Right atrium auricular region (tissue), 2 donors: ENCODE measurements at places on chromosomes 1 and 21. TPM values are rescaled to one million over a fixed set of nuclear protein-coding genes. Genes with fewer than 3 reads are reported as not detected.

RGS8 gene
- not detected for total RNA-seq

LINGO4 gene
- 0.20 TPM for total RNA-seq

AUNIP gene
- total RNA-seq, result not detected

PARS2 gene
- total RNA-seq, result 3.9 TPM

CD1E gene
- 0.39 TPM for total RNA-seq

- H3K27ac ChIP-seq, result no peak overlapping the region
- no peaks in the 10 kb centered on the region for H3K4me1 ChIP-seq
- no peaks in the 10 kb centered on the region for H3K27me3 ChIP-seq
- DNase-seq, result no peak
- no peaks in the 10 kb centered on the region for H3K36me3 ChIP-seq
Observed at GRCh38 chr1:229076195-229076594, 194.7 kb upstream of the RAB4A start.

DNA sequence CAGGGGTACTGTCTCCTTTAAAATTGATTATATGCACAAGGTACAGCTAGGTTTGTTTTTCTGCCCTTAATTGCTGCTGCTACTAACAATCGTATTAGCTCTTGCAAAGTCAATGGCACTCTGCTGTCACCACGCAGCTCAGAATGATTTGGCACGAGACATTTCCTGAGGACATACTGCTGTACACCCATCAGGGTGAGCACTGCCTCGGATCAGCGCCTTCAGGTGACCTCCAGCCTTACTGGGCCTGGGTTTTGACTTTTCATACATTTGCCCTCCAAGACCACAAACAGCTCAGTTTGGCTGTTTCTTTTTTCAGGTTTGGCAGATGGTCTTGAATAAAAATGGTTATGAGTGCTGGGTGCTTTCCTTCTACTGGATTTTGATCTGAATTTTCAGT, 110.9 kb downstream of the NTPCR start:
- DNase-seq, result no peak
- no peaks in the 10 kb centered on the region for H3K4me1 ChIP-seq
- H3K4me3 ChIP-seq, result no peak overlapping the region
- no peaks in the 10 kb centered on the region for H3K36me3 ChIP-seq
- H3K27me3 ChIP-seq, result no peaks in the 10 kb centered on the region

- H3K4me1 ChIP-seq, result peaks cover 29% of the 10 kb centered on the region
- H3K36me3 ChIP-seq, result peaks cover 26% of the 10 kb centered on the region
- DNase-seq, result peak; percentile 68
- peak overlapping the region; percentile 80 for H3K27ac ChIP-seq
Observed at GRCh38 chr1:152034654-152035538, 1.9 kb downstream of the S100A11 start.

DNA sequence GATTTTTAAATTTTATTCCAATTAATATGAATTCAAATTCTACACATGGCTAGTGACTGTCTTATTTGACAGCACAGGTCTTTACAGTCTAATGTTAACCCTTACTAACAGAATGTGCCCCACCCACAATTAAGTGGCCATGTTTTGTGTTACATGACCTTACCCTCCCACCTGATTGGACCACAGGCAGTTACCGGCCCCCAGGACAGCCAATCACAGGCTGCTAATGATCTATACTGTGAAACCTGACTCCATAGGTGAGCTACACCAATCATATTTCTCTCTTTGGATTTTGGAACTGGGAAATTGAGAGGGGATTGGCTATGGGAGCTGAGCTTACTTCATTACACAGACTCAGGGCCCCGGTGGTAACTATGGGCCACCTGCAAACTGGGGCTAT, 27.5 kb downstream of the ZP4 start:
- H3K4me3 ChIP-seq, result no peak overlapping the region
- no peaks in the 10 kb centered on the region for H3K36me3 ChIP-seq
- DNase-seq, result no peak
- no peak overlapping the region for H3K27ac ChIP-seq

DNA sequence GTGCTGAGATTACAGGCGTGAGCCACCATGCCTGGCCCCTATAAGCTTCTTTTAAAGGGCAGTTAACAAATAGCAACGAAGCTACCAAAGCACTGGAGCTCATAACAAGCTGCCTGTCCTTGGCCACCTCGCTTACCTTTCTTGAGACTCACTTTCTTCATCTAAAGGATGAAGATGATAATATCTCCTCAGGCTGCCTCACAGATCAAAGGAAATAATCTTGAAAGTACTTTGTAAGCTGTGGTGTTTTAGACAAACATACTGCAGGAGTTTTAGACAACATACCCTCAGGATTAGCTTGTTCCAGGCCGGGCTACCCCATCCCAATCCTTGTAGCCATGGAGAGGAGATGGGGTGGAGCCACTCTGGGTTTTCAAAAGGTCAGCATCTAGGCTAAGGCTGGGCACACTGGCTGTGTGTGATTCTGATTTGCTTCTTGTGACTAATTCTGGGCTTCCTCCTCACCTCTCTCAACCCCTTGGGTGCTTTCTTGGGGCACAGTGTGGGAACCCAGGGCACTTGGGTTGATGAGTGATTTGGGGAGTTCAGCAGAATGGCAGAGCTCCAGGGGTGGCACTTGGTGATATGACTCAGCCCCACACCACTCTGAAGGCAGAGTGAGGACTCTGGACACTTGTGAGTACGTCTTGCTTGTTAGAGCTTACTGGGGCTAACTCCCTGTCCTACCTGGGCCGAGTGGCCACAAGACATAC, 5.2 kb downstream of the GPR25 start:
- H3K4me3 ChIP-seq, result no peak overlapping the region
- H3K27me3 ChIP-seq, result peaks cover 13% of the 10 kb centered on the region
- H3K27ac ChIP-seq, result no peak overlapping the region
- no peaks in the 10 kb centered on the region for H3K36me3 ChIP-seq

DNA sequence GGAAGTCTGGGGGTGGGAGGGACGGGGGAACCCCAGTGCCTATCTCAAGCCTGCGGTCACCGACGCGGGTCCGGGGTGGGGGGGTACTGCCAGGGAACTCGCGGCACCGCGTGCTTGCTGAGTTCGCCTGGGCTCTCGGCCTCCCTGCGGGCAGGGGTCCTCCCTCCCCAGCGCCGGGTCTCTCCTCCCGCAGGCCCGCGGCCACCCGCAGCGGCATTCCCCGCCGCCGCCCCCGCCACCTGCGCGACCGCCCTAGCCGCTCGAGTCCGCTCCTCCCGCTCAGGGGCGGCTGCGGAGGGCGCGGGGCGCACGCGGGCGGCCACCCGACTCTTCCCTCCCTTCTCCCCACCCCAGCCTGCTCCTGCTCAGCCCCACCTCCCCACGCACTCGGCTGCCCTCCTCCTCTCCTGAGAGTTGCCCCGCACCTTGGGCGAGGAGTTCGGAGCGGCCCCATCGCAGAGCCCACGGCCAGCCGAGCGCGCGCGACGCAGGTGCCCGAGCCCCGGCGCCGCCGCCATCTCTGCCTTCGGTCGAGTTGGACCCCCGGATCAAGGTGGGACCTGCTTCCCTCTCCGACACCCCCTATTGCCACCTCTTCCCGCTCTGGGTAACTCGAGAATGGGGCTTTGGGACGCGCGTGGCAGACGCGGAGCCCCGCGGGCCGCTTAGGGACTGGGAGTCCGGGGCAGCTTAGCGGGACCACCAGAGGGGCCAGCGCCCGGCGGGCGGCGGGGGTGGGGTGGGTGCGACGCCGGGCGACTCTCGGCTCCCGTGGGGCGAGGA, 105.0 kb downstream of the LEPR start:
- H3K27ac ChIP-seq, result peak overlapping the region; percentile 33
- peaks cover 7% of the 10 kb centered on the region for H3K27me3 ChIP-seq
- H3K36me3 ChIP-seq, result no peaks in the 10 kb centered on the region
- DNase-seq, result no peak
- H3K4me1 ChIP-seq, result peaks cover 19% of the 10 kb centered on the region

GRCh38 chr1:241816008-241816407, 32.0 kb upstream of the EXO1 start:
- no peak for DNase-seq
- no peak overlapping the region for H3K4me3 ChIP-seq

DNA sequence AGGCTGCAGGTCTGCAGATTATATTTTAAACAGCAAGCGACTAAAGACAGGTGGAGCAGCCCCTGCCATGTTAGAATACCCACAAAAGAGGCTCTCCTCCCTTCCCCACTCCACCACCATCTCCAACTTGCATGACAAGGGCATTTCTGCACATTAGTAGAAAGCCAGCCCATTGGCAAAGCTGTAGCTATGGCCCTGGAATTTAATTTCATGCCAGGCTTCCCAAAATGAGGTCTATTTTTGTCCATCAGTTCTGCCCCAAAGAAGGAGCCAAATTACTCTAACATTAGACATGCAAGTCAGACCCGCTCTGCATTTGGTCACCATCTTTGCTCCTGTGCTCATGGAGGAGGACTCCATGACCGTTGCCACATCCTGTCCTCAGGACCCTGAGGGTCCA, 115.2 kb downstream of the LAMC2 start:
- H3K27me3 ChIP-seq, result no peaks in the 10 kb centered on the region
- no peak overlapping the region for H3K27ac ChIP-seq
- no peaks in the 10 kb centered on the region for H3K36me3 ChIP-seq

GRCh38 chr1:154614247-154614646, 6.3 kb upstream of the ADAR start:
- no peaks in the 10 kb centered on the region for H3K27me3 ChIP-seq
- no peaks in the 10 kb centered on the region for H3K4me1 ChIP-seq
- H3K36me3 ChIP-seq, result no peaks in the 10 kb centered on the region
- no peak overlapping the region for H3K27ac ChIP-seq
- H3K4me3 ChIP-seq, result no peak overlapping the region
- no peak for DNase-seq

DNA sequence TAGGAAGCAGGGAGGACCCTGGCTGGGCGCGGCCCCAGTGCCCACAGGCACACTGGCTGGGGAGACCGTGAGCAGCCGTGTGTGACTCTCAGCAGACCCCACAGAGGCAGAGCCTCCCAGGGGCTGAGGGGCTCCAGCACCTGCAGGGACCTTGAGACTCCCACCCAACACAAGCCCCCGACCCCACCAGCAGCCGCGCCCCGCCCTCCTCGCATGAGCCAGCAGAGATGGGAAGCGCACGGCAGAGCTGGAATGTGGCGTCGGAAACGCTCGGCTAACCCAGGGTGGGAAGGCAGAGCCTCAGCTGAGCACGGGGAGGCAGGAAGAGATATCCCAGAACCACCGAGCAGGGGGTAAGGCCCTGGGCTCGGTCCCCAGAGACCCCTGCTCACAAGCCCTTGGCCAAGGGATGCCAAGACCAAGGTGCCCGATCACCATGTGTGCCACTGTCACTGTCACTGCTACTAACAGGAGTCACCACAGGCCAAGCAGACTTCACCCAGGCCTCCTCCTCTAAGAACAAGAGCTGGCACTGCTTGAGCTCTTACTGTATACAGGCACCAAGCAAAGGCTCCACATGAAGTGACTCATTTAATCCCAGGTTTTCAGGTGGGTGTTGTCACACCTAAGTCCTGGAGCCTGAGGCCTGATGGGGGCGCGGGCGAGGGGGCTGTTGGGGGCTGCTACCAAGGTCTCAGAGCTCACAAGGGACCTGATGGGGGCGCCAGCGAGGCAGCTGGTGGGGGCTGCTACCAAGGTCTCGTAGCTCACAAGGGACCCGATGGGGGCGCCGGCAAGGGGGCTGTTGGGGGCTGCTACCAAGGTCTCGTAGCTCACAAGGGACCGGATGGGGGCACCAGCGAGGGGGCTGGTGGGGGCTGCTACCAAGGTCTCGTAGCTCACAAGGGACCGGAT, 20.1 kb downstream of the MEGF6 start:
- no peaks in the 10 kb centered on the region for H3K4me1 ChIP-seq
- no peak overlapping the region for H3K4me3 ChIP-seq
- H3K27ac ChIP-seq, result no peak overlapping the region
- no peaks in the 10 kb centered on the region for H3K36me3 ChIP-seq
- no peaks in the 10 kb centered on the region for H3K27me3 ChIP-seq
- no peak for DNase-seq

DNA sequence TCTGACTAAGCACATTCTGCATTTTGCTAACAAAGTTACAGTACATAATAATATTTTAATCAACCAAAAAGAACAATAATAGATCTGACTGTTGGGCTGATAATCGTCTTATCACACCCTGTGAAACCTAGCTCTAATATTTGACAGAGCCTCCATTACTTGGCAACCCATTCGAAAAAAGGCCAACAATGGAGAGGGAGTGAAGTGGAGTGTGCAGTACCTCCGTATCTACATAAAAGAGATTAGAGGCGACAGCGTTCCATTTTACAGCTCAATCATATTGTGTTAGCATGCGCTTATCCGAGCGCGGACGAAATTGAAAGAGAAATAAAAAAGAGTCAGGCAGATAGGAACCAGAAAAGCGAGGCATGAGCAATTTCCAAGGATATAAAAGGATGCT, 137.3 kb upstream of the USH2A start:
- no peak overlapping the region for H3K4me3 ChIP-seq
- H3K4me1 ChIP-seq, result no peaks in the 10 kb centered on the region
- no peak overlapping the region for H3K27ac ChIP-seq
- H3K27me3 ChIP-seq, result no peaks in the 10 kb centered on the region

DNA sequence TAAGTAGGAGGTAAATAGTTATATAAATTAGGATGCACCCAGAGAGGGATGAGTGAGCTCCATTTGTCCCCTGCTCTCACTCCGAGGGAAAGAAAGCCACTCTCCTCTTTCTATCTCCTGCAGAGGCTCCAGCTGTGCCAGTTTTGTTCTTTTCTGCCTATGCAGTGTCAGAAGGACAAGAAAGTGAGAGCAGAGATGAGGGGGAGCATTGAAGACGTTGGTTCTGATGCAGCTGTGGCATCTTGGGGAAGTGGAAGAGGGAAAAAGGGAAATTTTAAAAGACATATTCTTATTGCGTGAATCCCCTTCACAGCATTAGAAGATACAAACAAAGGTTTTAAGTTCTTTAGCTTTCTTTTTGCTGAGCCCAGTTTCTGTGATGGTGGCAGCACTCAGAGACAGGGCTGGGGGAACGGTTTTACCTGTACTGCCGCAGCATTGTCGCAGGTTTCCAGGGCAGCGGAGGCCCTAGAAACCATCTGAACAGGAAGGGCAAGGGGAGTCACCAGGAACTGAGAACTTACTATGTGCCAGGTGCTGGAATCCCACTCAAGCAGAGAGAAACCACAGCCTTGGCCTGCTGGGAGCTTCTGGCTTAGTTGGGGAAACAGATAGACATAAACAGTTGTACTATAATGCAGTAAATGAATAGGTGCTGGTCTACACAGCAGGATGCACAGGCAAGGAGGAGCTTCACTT, 44.9 kb upstream of the USP24 start:
- H3K4me1 ChIP-seq, result no peaks in the 10 kb centered on the region
- H3K4me3 ChIP-seq, result no peak overlapping the region
- no peaks in the 10 kb centered on the region for H3K36me3 ChIP-seq

GRCh38 chr1:96238426-96238825, 483.2 kb upstream of the PTBP2 start:
- no peaks in the 10 kb centered on the region for H3K36me3 ChIP-seq
- H3K27me3 ChIP-seq, result no peaks in the 10 kb centered on the region
- no peak overlapping the region for H3K4me3 ChIP-seq
- H3K4me1 ChIP-seq, result no peaks in the 10 kb centered on the region
- H3K27ac ChIP-seq, result no peak overlapping the region

DNA sequence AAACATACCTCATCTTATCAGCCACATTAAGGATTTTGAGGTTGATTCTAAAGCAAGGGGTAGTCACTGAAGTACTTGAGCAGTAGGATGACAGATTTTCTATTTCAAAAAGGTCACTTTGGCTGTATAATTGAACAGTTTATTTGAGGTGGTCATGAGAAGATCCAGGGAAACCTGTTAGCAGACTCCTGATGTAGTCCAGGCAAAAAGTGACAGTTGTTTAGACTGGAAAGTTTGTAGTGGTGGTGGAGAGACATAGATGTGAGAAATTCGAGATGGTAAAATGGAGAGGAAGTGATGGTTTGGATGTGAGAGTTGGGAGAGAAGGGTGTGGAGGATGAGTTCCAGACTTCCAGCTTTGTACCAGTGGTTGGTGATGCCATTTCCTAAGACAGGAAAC, 7.5 kb downstream of the FAM163A start:
- H3K27ac ChIP-seq, result no peak overlapping the region
- no peaks in the 10 kb centered on the region for H3K4me1 ChIP-seq
- no peak for DNase-seq
- no peaks in the 10 kb centered on the region for H3K27me3 ChIP-seq
